CD4-positive, alpha-beta T cell treated with Interleukin-2 at 100 ng/mL for 4 hours (primary cell): ENCODE measurements at places on chromosomes 2 and 18.

GRCh38 chr2:131154647-131155046, 49.5 kb downstream of the PLEKHB2 start:
- DNase-seq = no peak

DNA sequence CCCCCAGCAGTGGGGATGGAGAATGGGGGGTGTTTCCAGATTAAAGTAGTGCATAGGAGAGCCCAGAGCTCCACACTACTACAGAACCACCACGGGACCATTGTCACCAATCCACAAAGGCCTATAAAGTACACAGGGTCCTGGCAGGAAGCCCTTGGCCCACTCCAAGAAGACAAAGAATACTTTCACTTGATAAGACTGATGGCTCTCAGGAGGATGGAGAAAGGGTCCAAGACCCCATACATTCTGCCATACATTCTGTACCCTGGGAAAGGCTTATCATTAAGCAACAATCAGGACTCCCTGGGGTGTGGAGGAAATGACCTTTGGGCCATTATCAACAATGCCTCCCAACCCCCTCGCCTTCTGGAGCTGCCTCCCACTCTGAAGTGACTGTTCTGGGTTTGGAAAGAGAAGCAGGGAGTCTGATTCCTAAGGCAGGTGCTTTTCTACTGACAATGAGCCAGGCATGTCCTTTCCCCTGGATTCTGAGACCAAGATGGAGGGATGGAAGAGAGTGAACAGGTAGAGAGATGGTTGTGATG, 85.4 kb downstream of the XDH start:
- no peak for DNase-seq

DNA sequence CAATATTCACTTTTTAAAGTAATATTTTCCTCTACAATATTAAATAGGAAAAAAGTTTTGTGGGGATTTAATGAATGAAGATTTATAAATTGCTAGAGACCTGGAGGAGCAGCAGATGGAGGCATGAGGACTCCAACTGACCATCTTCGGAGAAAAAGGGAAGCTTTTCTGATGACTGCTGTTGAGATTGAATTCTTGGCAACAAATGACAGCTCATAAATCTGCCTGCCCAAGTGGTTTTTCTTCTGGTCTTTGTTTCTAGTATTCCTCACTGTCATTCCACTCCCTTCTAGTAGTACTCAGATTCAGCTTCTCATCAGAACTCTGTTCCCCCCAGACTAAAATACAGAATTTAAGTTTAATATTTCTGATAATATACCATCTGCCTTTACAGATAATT, 157.0 kb downstream of the EML6 start:
- no peak for DNase-seq

- DNase-seq = no peak
Measured at GRCh38 chr18:66533693-66534092, 70.2 kb downstream of the CDH19 start.

- DNase-seq = no peak
Measured at GRCh38 chr2:6392354-6392753, 473.4 kb downstream of the CMPK2 start.

DNA sequence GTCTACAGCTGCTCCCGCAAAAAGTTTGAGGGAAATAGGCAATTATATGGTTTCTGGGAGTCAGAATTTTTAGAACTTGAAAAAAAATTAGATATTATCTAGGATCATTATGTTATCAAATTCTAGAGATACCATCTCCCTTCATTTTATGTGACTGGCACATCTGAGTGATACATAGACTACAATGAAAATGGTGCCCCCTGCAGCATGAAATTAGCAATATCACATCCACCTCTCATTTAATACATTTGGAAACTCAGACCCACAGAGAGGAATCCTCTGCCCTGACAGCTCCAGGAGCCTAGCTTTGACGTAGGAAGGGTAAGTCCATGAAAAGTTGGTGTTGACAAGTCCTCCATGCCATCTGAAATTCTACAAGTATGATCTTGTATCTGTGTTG, 381.6 kb downstream of the SUCLG1 start:
- DNase-seq = no peak

- no peak for DNase-seq
Measured at GRCh38 chr2:25151718-25152117, 16.7 kb downstream of the POMC start.

DNA sequence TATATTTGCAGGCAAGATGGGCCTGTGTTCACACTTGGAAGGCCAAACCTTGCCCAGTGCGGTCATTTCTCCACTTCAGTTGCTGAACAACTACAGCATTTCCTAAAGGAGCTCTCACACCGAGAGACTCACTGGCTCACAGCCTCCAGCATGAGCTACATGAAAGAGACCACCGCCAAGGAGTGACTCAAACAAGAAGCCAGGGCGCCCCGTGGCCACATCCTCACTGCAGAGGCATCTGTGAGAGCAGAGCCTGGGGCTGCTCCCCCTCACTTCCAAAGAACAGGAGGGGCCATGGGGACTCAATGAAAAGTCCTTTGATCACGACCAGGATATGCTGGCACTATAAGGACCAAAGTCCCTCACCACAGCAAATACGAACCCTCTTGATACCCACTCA, 50.0 kb downstream of the TMEM163 start:
- DNase-seq = peak; percentile 78

DNA sequence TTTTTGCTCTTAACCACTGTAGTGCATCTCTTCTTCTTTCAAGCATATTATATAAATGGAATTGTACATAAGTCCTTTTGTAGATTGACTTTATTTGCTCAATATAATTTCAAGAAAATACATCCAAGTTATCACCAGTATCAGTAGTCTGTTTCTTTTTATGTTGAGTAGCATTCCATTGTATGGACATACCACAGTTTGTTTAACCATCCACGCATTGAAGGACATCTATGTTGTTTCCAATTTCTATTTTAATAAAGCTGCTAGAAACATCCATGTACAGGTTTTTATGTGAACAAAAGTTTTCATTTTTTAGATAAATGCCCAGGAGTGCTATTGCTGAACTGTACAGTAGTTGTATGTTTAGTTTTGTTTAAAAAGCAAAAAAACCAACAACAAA, 387.5 kb upstream of the SOX11 start:
- DNase-seq = no peak

DNA sequence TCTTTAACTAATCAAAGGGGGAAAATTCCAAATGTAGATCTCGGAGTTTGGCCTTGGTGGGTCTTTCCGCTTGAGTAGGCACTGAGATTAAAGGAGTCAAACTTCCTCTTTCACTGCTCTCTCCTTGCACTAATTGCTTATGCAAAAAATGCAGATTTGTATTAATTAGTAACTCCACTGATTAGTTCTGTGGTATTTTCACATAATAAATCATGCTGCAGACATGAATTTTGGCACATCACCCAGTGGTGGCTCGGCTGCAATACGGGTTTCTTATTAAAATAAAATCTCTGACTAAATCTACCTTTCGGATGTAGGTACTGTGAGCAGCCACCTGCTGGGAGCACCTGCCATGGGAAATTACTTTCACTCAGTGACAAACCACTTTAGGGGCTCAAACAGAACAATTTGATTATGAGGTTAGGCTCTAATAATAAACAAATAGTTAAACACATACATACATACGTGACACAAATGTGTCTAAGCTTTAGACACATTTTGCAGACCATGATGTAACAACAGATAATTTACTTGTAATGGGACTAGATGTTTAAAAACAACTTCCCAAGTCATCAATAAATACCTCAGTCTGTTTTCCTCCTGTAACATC, 6.4 kb upstream of the NEUROD1 start:
- DNase-seq = no peak

DNA sequence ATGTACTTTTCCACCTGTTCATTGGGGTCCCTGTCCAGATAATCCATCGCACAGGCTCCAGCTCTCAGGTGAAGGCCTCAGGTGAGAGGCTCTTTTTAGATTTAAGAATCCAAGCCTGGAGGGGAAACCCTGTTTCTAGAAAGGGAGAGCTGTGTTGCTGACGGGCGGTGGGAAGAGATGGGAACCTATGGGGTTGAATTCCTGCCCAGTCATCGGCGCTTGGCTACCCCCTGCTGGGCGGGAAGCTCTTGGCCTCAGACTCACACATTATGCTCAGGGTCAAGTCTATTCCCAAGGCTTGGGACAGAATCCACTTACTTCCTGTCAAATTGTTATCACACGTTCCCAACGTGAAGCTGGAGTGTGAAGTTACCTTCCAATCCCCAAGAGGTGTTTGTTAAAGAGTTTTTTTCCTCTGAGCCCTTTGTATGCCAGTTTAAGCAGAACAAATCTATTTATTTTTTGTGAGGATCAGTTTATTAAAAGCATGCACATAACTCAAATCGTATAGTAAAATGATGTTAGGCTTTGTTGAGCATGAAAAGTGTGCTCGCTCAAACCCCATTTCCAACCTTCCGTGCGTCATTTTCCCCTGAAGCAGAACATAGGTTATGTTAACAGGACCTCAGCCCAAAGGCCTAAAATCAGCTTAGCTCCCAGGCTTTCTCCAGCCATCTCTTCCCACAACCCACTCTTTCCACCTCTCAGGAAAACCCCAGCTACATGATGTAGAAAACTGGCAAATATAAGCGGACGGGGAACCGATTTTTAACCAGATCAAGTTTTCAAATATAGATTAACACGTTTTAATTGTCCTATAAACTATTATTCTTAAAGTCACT, 181.7 kb upstream of the ETAA1 start:
- no peak for DNase-seq
